KG1 (cell line): ENCODE measurements at places on chromosomes 12 and 14.
A peak's percentile ranks its signal among the peaks of the same experiment; 100 is the strongest.

GRCh38 chr12:118190266-118190665 lies 54.3 kb downstream of the PEBP1 start:
- DNase-seq, result no peak

GRCh38 chr12:7892186-7892980 lies 19.7 kb upstream of the SLC2A14 start:
- no peak for DNase-seq

DNA sequence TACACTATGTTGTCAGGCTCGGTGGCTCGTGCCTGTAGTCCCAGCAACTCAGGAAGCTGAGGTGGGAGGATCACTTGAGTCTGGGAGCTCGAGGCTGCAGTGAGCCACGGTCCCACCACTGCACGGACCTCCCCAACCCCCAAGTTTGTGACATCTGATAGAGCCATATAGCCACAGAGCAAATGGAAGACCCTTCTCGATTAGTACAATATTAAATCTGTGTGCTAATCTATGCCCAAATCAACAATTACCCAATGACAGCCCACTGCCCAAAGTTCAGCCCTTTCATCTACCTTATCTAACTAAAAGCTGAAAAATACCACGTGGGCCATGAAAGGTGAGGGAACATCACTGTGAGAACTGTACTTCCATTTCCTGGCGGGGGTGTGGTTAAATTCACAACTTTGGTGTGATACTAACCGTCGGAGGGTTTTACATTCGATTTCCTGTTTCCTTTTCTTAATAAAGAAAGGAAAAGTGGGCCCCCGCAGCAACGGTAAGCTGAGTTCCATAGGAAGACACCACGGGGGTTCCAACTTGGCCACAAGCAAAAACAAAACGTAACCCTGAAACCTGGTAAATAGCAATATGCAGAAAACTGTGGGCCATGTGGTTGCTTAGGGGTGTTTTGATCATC lies 31.2 kb upstream of the FOS start:
- DNase-seq, result no peak

- DNase-seq, result no peak
Observed at GRCh38 chr12:94127239-94128131, 20.9 kb upstream of the PLXNC1 start.

DNA sequence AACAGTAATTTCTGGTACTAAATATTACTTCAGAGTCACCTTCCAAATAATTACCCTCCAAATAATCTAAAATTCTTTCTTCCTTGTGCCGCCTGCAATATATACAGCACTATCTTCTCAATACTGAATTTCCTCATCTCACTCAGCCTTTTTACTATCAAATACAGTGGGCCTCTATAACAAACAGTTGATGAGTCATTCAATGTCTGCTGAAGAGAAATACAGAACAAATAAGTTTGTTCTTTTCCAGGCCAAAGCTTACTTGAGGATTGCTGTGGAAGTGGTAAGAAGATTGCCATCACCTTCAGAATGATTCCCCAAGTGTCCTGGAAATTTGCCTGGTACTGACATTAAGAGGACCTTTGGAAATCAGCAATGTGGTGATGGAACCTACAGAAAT lies 218.2 kb upstream of the ARHGAP5 start:
- no peak for DNase-seq

DNA sequence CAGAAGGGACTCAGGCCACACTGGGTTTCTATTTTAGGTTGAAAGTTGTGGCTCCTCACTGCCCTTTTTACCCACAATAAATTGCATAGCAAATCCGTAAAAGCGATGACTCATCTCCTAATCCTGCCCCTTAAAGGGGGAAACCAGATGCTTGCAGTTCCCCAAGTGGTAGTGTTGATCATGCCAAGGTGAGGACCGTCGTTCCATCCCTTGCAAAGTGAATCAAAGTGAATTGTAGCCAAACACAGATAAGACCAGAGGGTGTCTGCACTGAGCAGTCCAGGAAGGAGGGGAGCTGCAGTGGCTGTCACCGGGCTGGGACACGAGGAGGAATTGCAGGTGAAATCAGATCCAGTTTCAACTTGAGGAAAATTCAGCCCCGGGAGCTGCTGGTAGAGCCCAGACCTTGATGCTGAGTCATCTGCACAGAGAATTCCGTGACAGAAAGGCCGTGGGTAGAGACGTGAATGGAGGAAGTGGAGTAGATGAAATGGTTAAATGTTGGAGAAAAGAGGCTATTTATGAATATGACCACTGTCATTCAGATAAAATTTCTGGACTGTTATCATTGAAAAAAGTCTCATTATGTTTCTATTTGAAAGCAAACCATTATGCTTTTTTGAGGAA lies 44.2 kb upstream of the MMP17 start:
- no peak for DNase-seq

- no peak for DNase-seq
Observed at GRCh38 chr14:79405512-79405910, 805.8 kb downstream of the DIO2 start.

GRCh38 chr12:123269395-123269892 lies 2.2 kb downstream of the CDK2AP1 start:
- peak; percentile 43 for DNase-seq

DNA sequence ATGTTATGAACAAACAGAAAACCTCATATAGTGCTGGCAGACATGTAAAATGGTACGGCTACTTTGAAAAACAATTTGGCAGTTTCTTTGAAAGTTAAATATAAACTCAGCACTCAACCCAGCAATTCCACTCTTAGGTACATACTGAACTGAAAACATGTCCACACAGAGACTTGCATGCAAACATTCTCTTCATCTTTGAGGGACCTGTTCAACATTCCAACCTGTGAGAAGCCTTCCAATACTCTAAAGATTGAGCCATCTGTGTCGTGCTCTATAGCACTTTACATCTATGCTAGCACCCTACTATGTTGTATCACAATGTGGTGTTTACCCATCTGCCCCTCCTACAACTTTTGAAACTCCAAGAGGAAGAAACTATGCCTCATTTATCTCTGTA lies 79.3 kb downstream of the DNAI7 start:
- no peak for DNase-seq

DNA sequence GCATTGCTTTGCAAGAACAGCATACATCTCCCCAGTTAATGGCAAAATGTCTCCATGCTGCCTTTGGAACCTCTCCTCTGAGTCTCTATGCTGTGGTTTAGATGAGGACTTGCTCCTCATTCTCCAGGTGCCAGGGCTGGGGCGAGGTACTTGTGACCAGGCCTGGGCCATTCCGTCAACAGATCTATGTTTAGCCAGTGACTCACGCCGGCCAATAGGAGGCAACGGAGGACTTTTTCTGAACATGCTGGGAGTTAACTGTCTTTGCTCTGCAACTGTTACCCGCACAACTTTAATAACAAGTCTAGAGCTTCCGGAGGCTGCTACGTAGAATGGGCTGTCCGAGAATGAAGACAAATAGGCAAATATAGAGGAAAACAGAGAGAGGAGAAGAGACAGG lies 214.2 kb downstream of the GLT1D1 start:
- no peak for DNase-seq

GRCh38 chr14:59249029-59249428 lies 60.6 kb downstream of the DAAM1 start:
- DNase-seq, result no peak

DNA sequence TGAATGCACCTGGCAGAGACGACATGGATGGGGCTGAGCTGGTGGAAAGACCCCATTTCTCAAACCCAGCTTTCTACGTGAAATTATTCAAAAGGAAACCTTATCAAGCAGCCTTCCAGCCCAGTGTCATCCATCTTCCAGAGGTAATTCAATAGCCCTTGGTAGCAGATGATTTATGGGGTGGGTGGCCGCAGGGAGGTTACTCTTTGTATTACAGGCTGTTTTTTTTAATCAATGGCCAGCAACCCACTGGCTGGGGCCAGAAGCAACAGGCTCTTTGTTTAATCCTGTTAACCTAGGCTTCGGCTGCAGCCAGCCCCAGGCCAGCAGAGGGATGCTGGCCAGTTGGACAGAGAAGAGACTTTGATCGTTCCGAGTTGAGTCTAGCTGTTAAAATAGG lies 139.8 kb upstream of the SRRM4 start:
- DNase-seq, result no peak

GRCh38 chr14:33786091-33786825 lies 164.6 kb downstream of the EGLN3 start:
- no peak for DNase-seq
